Osteoblast (primary cell): ENCODE measurements at places on chromosomes 6 and 20. TPM values are rescaled to one million over a fixed set of nuclear protein-coding genes. Genes with fewer than 3 reads are reported as not detected.

DNA sequence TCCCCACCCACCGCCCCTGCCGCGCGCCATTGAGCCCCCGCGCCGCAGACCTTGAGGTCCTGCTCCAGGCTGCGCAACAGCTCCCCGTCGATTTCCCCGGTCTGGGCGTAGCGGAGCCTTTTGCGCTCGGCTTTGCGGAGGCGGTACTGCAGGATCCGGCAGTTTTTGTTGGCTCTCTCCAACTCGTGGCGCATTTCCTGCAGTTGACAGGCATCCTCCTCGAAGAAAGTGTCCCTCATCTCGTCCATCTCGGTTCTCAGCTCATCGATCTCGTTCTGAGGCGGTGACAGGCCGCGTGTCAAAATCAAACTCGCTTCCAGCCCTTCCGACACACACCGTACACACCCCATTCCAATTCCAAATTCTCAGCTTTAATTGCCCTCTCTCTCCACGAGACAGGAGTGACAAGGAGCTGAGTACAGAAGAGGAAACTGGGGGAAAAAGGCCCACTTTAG lies 4.3 kb downstream of the MTCL3 start:
- H3K4me1 ChIP-seq = peaks cover 14% of the 10 kb centered on the region
- DNase-seq = peak; percentile 83
- H3K27me3 ChIP-seq = peaks cover 3% of the 10 kb centered on the region
- peak overlapping the region; percentile 79 for H3K4me3 ChIP-seq
- peaks cover 5% of the 10 kb centered on the region for H3K36me3 ChIP-seq

- no peak overlapping the region for H3K4me3 ChIP-seq
- peaks cover 8% of the 10 kb centered on the region for H3K36me3 ChIP-seq
- no peak for DNase-seq
- H3K27me3 ChIP-seq = no peaks in the 10 kb centered on the region
- peaks cover 13% of the 10 kb centered on the region for H3K4me1 ChIP-seq
Observed at GRCh38 chr6:157849288-157850017, 26.4 kb downstream of the SNX9 start.

DNA sequence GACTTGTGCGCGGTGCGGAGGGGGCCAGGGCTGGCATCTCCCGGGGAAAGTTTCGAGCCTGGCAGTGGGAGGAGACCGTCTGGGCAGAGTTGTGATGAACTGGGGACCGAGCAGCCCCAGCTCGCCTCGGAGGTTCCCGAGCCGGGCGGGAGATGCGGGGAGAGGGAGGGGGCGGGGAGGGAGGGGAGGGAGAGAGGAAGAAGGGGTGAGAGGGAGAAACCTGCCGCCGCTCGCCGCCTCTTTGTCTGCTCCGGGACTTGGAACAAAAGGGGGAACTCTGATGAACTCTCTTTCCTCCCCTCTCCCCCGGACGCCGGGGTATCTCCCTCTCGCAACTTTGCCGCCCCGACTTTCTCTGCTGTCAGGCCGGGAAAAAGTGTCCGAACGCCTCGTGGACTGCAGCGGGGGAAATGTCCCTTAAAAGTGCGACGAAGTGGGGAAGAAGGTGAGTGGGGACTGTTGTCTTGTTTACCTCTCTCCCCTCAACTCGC lies 72.7 kb downstream of the SOX4 start:
- H3K27ac ChIP-seq = no peak overlapping the region
- H3K36me3 ChIP-seq = no peaks in the 10 kb centered on the region
- peak overlapping the region; percentile 71 for H3K4me3 ChIP-seq
- DNase-seq = no peak

GRCh38 chr20:44198872-44199271 lies 11.7 kb downstream of the OSER1 start:
- no peaks in the 10 kb centered on the region for H3K27me3 ChIP-seq
- H3K4me3 ChIP-seq = no peak overlapping the region
- H3K36me3 ChIP-seq = peaks cover 62% of the 10 kb centered on the region
- peaks cover 31% of the 10 kb centered on the region for H3K4me1 ChIP-seq

GRCh38 chr6:116444092-116444491 lies 17.1 kb upstream of the CALHM6 start:
- H3K36me3 ChIP-seq = no peaks in the 10 kb centered on the region
- peaks cover 51% of the 10 kb centered on the region for H3K4me1 ChIP-seq
- peak overlapping the region; percentile 23 for H3K27ac ChIP-seq
- H3K4me3 ChIP-seq = no peak overlapping the region

GRCh38 chr20:38139977-38140753 lies 24.9 kb downstream of the TGM2 start:
- H3K4me3 ChIP-seq = no peak overlapping the region
- no peak for DNase-seq
- H3K36me3 ChIP-seq = peaks cover 91% of the 10 kb centered on the region
- no peaks in the 10 kb centered on the region for H3K27me3 ChIP-seq
- H3K4me1 ChIP-seq = peaks cover 30% of the 10 kb centered on the region
- no peak overlapping the region for H3K27ac ChIP-seq

DNA sequence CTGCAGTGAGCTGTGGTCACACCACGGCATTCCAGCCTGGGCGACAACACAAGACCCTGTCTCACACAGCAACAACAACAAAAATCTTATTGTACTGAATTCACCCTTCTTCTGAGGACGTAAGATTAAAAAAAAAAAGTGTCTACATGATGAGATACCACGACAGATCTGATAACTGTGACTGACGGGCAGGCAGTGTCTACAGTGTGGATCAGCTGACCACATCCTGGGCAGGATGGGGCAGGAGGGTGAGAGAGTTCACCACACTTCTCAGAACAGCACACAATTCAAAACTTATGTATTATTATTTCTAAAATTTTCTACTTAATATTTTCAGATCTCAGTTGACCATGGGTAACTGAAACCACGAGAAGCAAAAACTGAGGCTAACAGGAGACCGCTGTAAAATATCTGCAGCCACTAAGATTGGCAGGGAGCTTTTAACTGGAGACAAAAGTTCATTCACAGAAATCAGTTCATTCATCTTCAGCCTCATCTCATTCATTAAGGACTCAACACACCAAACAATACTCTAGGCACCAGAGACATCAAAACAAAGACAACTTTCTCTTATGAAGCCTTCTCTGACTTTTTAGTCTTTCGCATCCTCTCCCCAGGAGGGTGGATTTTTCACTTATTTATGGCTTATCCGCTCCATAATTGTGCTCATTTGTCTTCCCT lies 15.7 kb upstream of the NHSL1 start:
- no peak for DNase-seq
- no peaks in the 10 kb centered on the region for H3K4me1 ChIP-seq

- H3K4me1 ChIP-seq = peaks cover 17% of the 10 kb centered on the region
- DNase-seq = peak; percentile 93
- H3K4me3 ChIP-seq = peak overlapping the region; percentile 90
- no peaks in the 10 kb centered on the region for H3K27me3 ChIP-seq
- peak overlapping the region; percentile 96 for H3K27ac ChIP-seq
Observed at GRCh38 chr20:33812152-33812849, 1.2 kb downstream of the CHMP4B start.

DNA sequence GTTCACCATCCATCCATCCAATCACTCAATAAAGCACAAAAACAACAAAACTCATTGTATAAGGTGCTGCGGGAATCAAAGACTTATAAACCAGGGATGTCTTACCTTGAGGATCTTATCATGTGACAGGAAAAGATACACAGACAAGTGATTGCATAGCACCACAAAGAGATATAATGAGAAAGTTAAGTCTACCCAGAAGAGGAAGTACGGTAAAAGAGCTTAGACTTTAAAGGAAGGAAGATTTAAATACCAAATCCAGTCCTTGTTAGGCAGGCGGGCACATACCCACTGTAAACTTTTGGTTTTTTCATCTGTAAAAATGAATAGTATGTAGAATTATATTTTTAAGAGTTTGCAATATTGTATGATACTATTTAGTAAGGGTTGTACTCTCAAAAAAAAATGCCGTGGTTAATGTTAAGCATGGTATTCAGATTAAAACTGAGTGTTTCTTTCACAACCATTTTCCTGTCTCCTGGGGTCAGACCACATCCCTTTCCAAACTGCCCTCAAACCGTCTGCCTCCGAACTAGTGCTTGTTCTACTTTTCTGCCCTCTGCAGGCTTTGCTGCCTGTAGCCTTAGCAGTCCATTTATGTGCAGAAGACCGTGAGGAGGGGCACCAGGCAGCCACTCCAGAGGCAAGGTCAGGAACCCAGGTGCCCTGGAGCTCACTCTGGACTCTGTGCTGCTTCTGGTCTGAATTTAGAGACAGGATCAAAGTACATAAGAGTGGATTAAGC lies 179.5 kb upstream of the SYNDIG1 start:
- no peaks in the 10 kb centered on the region for H3K27me3 ChIP-seq
- H3K36me3 ChIP-seq = no peaks in the 10 kb centered on the region
- H3K4me3 ChIP-seq = no peak overlapping the region
- H3K4me1 ChIP-seq = no peaks in the 10 kb centered on the region
- H3K27ac ChIP-seq = no peak overlapping the region
- DNase-seq = no peak

DNA sequence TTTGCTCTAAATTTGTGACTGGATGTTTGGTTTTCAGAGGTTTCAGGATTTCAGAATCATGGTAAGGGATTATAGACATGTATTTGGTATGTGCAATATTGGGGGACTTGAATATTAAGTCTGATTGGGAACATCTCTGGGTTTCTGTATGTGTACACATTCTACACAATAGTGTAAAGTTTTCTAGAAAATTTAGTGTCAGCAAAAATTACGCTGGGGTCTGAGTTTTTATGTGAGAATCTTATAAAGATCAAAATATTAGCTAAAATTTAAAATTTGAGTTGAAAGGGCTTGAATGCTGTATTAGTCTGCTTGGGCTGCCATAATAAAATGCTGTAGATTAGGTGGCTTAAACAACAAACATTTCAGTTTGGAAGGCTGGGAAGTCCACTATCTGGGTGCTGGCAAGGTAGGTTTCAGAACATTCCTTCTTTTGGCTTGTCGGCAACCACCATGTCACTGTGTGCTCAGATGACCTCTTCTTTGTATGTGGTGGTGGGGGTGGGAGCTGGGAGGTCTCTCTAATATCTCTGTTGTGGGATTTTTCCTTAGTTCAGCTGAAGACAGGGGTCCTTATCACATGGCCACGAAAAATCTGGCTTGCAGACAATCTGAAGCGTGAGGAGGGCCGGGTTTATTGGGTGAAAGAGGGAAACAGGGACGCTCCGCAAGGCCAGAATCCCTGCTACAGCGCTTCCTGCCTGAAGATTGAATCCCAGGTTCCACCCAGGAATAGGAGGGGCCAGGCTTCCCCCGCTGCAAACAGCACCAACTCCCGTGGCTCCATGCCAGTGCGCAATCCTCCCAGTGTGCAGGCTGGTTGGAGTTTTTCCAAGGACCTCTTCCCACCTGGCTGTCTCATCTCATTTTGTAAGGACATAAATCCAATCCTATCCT lies 299.7 kb downstream of the PLCB1 start:
- no peaks in the 10 kb centered on the region for H3K4me1 ChIP-seq
- H3K27me3 ChIP-seq = no peaks in the 10 kb centered on the region
- no peak overlapping the region for H3K27ac ChIP-seq
- H3K4me3 ChIP-seq = no peak overlapping the region
- DNase-seq = no peak
- H3K36me3 ChIP-seq = no peaks in the 10 kb centered on the region

DNA sequence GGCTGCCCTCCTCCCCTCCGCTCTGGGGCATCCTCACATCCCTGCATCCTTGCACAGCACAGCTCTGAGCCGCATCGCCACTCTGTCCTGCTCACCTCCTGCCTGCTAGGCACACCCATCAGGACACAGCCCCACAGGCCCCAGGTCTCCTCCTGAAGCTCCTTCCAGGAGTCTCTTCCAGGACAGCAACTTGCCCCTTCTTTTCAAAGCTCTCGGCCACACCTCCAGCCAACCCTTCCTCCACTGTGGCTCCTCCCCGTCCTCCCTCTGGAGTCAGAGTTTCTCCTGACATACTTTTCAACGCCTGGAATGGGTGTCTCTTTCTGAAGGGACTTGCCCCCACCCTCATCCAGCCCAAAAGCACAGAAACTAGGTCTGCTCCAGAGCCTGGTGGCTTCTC lies 77.3 kb downstream of the SLC23A2 start:
- H3K27me3 ChIP-seq = no peaks in the 10 kb centered on the region
- no peak for DNase-seq
- no peak overlapping the region for H3K4me3 ChIP-seq
- H3K4me1 ChIP-seq = peaks cover 14% of the 10 kb centered on the region

- peaks cover 3% of the 10 kb centered on the region for H3K4me1 ChIP-seq
- H3K4me3 ChIP-seq = no peak overlapping the region
- peak; percentile 84 for DNase-seq
- no peaks in the 10 kb centered on the region for H3K36me3 ChIP-seq
Observed at GRCh38 chr6:36742146-36742545, 44.5 kb downstream of the RAB44 start.

DNA sequence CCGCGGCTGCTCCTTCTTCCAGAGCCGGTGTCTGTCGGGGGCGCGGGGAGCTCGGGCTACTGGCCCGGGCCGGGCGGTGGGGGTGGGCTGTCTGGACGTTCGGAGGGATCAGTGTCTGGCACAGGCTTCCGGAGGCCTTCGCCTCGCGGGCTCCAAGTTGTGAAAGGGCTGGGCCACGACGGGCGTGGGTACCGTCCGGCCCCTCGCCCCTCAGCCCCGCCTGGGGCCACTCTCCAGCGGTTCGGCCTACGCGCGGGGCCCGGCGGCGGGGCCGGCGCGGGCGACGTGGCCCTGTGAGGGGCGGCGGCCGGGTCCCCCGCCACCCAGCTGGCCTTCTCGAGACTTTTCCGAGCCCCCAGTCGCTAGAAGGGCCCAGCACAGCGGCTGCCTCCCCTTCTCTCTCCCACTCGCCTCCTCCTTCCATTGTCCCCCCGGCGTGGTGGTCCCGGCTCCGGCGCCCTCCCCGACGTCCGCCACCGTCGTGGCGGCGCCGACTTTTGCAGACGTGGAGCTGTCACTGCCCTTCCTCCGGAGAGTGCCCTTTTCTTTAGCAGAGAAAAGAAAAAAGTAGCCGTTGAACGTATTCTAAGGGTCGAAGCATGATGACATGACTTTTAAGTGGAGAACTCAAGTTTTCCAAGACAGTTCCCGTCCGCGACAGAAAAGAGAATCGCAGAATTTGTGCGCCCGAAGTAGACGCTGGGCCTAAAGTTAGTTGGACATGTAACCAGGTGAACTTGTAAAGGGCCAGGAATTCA lies 571 bp downstream of the ITCH start:
- DNase-seq = peak; percentile 87
- H3K36me3 ChIP-seq = peaks cover 16% of the 10 kb centered on the region
- peak overlapping the region; percentile 98 for H3K4me3 ChIP-seq
- H3K27ac ChIP-seq = peak overlapping the region; percentile 89
- peaks cover 17% of the 10 kb centered on the region for H3K4me1 ChIP-seq

GRCh38 chr6:4004249-4004648 lies 74.7 kb downstream of the FAM217A start:
- H3K27me3 ChIP-seq = no peaks in the 10 kb centered on the region
- H3K27ac ChIP-seq = no peak overlapping the region
- H3K4me3 ChIP-seq = no peak overlapping the region
- DNase-seq = peak; percentile 34
- H3K36me3 ChIP-seq = peaks cover 3% of the 10 kb centered on the region

GRCh38 chr6:143698759-143699429 lies 21.1 kb downstream of the PHACTR2 start:
- H3K27ac ChIP-seq = no peak overlapping the region
- no peaks in the 10 kb centered on the region for H3K27me3 ChIP-seq
- no peaks in the 10 kb centered on the region for H3K36me3 ChIP-seq
- no peak overlapping the region for H3K4me3 ChIP-seq
- peaks cover 24% of the 10 kb centered on the region for H3K4me1 ChIP-seq
- DNase-seq = no peak

The EYA4 gene
- total RNA-seq = 35.5 and 35.9 TPM in 2 replicates

The MYMX gene
- total RNA-seq = not detected in 2 replicates

The MYH7B gene
- total RNA-seq = 0.29 and 0.36 TPM in 2 replicates

The YWHAB gene
- total RNA-seq = 121 and 135 TPM in 2 replicates

The RIPPLY2 gene
- under 0.01 TPM in 1 of 2 replicates, not detected in the other for total RNA-seq

The GSTA2 gene
- not detected in 2 replicates for total RNA-seq

The IRF4 gene
- total RNA-seq = under 0.01 TPM in 2 replicates

The PSMG4 gene
- total RNA-seq = 19.4 and 24.6 TPM in 2 replicates

The CLVS2 gene
- total RNA-seq = not detected in 2 replicates

The SLC22A1 gene
- 0.72 and 1.2 TPM in 2 replicates for total RNA-seq
